ENCODE measurements at places on chromosomes 3 and 15. TPM values are rescaled to one million over a fixed set of nuclear protein-coding genes. Genes with fewer than 3 reads are reported as not detected.

The STRIT1 gene
- total RNA-seq = not detected

The EXD1 gene
- not detected for total RNA-seq

The CCR4 gene
- total RNA-seq = 42.5 TPM

The GOLGA8S gene
- total RNA-seq = 0.61 TPM

The GHSR gene
- not detected for total RNA-seq

All from T-helper 1 cell treated with Interleukin-12 subunit alpha and Interleukin-12 subunit beta and Interleukin-4 antibody, amounts not matched to agents 30 ng/mL and 1 ng/mL, for 36 hours (primary cell).